ENCODE measurements at places on chromosomes 2 and 18. TPM values are rescaled to one million over a fixed set of nuclear protein-coding genes. Genes with fewer than 3 reads are reported as not detected.

Gene MAP3K20
- 16.8 TPM for total RNA-seq

Gene UGT1A4
- not detected for total RNA-seq

Gene WDCP
- 6.0 TPM for total RNA-seq

Gene C2orf72
- total RNA-seq = 74.8 TPM

Gene D2HGDH
- 7.4 TPM for total RNA-seq

Measured in liver (tissue), 10 donors.